Muscle of leg (tissue), 16 donors: ENCODE measurements at places on chromosomes 2 and 18. TPM values are rescaled to one million over a fixed set of nuclear protein-coding genes. Genes with fewer than 3 reads are reported as not detected.

GRCh38 chr18:45657357-45658335, 42.4 kb downstream of the SLC14A2 start:
- DNase-seq, result no peak

GRCh38 chr2:110688594-110689091, 10.8 kb upstream of the BUB1 start:
- no peak for DNase-seq

- no peak for DNase-seq
Observed at GRCh38 chr2:195967336-195967735, 101.3 kb downstream of the DNAH7 start.

DNA sequence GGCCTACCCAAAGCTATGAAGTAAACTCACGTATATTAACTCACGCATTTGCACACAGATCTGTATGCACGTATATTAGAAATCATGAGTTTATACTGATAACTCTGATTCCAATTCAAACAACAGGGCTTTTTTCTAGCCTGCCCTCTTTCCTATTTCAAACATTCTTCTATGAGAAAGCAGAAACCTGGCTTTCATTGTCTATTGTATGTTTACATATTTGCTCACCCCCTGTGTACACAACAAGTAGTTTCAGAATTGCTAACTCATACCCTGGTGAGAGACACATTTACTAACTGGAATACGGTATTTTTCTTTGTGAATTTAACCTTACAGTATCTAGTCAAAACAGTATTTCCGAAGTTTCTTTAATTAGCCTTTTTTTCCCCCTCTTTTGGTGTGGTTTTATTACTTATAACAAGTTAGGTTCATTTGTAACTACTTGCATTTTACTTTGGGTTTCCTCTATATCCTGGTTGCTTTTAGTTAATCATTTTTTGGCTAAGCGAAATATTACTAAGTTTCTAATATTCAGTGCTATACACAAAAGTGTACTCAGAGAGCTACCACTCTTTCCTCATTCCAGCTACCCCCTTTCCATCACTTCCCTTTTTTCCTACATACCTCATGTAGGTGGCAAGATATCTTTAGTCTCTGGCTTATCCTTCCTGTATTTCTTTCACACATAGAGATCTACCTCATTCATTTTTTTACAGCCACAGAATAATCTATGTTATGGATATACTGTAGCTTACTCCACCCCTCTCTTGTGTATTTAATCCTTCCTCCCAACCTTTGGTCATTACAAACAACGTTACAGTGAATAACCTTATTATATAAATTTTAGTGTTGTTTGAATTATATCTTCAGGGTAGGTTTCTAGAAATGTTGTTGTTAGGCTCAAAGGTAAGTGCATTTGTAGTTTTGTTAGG, 112.7 kb upstream of the BCL2L11 start:
- no peak for DNase-seq

DNA sequence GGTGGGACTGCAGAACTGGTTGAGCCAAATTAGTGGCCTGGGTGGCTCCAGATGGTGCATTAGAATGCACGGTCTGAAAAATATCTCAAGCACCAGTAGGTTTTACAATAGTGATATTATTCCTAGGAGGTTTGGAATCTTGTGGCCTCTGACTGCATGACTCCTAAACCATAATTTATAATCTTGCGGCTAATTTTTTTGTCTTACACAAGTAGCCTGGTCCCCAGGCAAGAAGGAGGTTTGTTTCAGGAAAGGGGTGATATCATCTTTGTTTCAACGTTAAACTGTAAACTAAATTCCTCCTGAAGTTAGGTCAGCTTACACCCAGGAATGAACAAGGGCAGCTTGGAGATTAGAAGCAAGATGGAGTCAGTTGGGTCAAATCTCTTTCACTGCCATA, 98.9 kb upstream of the ARL4C start:
- no peak for DNase-seq

TLX2 gene
- not detected for total RNA-seq

CHAC2 gene
- 1.4 TPM for total RNA-seq

DNA sequence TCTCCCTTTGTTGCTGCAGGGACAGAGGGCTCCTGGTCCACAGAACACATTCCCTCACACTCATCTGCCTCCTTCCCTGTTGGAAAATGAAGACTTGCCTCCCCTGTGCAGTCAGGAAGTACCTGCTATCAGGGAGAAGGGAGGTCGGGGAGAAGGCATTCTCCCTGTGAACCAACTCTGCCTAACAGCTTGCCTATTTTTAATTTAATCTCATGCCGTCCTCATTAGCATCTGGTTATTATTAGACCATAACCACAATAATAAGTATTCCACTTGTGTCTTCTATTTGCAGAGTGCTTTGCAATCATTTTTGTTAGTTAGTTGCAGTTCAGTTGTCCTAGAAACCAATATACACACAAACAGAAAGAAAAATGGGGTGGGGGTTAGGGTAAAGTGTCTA, 232.6 kb upstream of the SKOR2 start:
- DNase-seq, result no peak

- DNase-seq, result no peak
Observed at GRCh38 chr2:44429034-44429433, 67.3 kb downstream of the CAMKMT start.

DNA sequence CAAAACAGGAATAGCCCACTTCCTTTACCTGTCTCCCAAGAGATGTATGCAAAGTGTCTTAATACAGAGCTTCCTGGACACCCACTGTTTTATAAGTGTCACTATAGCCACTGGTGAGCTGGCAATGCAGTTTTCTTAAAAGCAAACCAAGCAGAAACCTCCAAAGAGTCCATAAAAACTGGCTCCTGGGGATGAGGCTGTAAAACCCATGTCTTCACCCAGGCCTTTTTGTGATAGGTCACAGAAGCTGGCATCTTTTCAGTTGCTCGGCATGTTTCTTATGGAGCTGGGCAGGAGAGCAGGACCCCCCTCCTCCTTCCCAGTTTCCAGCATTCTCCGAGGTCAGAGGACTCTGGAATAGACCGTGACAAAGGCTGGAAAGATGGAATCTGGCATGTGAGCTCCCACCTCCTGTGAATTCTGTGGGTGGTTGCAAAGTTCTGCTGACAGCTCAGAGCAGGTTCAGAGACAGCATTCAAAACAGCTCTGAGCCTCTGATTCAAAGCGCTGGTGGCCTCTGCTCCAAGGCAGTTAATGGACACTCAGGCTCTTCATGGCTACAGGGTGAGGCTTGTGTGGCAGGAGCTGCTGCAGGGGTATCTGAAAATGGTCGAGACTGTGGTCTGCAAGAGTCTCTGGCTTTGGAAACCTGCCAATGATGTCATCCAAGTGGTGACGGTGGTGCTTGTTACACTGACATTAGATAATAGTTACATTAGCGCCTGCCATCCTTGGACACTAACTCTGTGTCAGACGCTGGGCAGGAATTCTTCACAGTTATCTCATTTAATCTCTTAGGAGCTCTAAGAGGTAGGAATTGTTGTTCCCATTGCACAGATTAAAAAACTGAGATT, 283.4 kb downstream of the CLIP4 start:
- peak; percentile 43 for DNase-seq

CYP27C1 gene
- total RNA-seq, result 2.3 TPM

GRCh38 chr2:198191651-198192050, 387.3 kb downstream of the PLCL1 start:
- peak; percentile 56 for DNase-seq

GCG gene
- 16.6 TPM for total RNA-seq

- no peak for DNase-seq
Observed at GRCh38 chr2:233960203-233960602, 43.0 kb downstream of the TRPM8 start.

KCNF1 gene
- 2.0 TPM for total RNA-seq

GRCh38 chr2:70766357-70767078, 1.5 kb downstream of the ADD2 start:
- DNase-seq, result no peak

DNA sequence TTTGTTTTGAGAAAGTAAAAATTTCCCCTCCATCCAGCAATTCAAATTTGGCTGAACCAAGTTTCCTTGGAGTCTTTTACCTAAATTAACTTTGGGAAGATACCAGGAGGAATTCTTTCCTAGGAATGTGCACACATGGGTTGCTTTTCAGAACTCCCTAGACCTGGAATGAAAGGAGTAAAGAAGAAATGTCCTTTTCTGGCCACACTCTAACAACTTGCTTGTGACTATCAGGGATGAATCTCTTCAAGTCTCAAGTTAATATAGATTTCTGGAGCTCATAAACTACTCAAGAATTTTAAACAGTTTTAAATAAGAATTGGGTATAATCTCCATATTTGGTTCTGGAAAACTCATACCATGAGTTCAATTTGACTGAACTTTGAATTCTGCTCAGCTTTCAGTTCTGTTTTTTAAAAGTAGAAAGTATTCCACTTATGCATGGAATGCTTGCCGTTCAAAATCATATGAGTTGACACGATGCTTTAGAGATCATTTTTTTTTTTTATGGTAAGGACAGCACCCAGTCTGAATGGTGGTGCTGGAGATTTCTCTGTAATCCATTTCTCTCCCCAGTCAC, 7.7 kb downstream of the RASGRP3 start:
- peak; percentile 67 for DNase-seq

FRZB gene
- total RNA-seq, result 19.2 TPM

DNA sequence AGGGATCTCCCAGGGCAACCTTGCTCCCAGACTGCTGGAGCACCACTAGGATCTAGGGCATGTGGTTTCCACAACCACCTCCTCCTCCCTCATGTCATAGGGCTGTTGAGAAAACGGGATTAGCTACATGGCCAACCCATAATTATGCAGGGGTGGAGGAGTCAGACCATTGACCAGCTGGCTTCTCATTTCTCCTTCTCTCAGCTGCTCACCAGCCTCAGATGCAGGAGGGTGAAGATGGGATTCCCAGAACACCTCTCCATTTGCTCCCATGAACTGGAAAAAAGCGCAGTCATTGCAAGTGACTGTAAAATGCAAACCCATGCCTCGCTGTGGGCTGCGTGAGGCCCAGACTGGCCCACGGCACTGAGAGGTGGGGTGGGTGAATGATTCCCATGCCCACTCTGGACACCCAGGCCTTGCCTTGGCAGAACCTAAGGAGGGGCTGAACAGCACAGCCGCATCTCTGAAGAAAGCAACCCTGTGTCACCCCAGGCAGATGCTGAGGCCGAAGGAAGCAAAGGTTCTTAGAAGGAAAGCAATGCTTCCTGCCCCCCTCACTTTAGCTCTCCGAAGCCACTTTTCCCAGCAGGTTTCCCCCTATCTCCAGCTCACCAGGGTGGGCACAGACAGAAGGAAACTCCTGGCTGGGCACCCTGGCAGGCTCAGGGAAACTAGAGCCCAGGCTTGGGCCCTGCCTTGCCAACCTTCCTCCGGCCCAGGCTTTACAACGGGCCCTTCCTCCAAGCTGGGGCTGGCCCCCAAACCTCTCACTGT, 69.6 kb upstream of the RTN4 start:
- peak; percentile 82 for DNase-seq

GRCh38 chr18:9898792-9899549, 13.2 kb downstream of the TXNDC2 start:
- DNase-seq, result no peak

LYG1 gene
- 1.9 TPM for total RNA-seq

IL36B gene
- total RNA-seq, result not detected

DNA sequence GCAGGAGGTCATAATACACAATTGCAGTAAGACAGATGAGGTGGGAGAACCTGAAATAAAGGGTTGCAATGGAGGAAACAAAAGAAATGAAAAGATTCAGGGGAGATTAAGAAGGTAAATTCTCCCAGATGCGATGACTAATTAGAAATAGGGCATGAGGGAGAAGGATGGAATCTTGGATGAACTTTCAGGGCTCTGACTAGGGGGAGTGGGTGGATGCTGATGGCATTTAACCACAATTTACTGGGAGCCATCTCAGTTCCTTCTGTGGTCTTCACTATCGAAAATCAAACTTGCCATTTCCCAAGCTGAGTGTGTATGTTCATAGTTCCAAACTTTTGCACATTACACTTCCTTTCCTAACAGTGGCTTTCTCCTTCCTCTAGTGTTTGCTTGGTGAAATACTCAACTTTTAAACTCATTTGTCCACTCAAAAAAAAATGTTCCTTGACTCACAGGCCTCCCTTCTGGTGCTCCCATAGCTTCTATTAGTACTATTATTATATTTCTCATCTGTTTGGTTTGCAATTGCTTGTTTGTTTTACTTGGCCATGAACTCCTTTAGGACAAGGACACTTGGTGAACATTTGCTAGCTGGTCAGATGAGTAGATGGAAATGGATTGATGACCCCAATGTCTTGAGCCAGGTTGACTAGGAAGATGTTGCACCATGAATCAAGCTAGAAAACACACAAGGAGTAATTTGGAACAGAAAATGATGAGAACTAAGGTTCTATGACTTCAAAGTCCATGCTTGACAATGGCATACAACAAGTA, 178.5 kb downstream of the DIS3L2 start:
- DNase-seq, result no peak

DNA sequence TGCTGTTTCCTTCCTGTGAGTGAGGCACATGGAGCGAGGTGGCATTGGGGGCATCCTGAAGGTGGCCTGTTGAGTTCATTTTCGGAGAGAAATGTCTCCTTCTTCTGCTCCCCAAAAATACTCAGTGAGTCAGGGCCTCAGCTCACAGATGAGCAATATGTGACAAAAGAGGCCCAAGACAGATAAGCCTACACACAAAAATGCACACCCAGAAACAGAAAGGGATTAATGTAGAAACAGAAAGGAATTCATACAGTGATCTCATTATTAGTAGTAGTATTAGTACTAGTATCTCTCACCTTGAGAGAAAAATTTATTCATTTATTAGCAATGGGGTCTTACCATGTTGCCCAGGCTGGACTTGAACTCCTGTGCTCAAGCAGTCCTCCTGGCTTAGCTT, 5.1 kb downstream of the GPR75 start:
- no peak for DNase-seq
